Stimulated activated CD8-positive, alpha-beta memory T cell treated with anti-CD3 and anti-CD28 coated beads, Interleukin-12 subunit alpha, Interleukin-12 subunit beta, amount 100 ng/mL, for 4 hours (primary cell): ENCODE measurements at places on chromosomes 7 and 10.

- DNase-seq = no peak
Measured at GRCh38 chr7:114303301-114303700, 111.3 kb upstream of the FOXP2 start.

DNA sequence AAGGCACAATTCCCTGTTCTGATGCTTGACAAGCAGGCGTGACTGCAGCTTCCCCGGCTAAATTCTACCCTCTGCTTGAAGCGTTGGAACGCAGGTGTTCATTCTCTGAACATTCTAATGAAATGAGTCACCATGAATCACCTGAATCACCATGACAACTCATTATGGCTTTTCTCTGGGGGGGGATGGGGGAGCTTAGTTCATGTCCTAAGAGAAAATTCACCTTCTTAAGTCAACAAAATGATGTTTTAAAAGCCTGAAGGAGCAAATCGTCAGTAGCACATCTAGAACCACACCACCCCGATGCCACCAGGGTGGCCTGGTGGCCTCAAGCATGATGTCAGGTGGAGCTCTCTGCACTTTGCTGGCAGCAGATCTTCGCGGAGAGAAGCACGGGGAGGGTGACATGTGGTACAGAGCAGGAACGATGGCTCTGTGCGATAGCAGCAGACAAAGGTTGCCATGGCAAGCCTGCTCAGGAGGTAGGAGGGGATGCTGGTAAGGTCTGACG lies 33.7 kb downstream of the DDC start:
- no peak for DNase-seq

- no peak for DNase-seq
Measured at GRCh38 chr7:25951414-25952260, 200.4 kb upstream of the NFE2L3 start.

GRCh38 chr7:105097619-105098018 lies 83.6 kb downstream of the KMT2E start:
- DNase-seq = no peak

- no peak for DNase-seq
Measured at GRCh38 chr10:81136261-81136660, 598.6 kb downstream of the SH2D4B start.

DNA sequence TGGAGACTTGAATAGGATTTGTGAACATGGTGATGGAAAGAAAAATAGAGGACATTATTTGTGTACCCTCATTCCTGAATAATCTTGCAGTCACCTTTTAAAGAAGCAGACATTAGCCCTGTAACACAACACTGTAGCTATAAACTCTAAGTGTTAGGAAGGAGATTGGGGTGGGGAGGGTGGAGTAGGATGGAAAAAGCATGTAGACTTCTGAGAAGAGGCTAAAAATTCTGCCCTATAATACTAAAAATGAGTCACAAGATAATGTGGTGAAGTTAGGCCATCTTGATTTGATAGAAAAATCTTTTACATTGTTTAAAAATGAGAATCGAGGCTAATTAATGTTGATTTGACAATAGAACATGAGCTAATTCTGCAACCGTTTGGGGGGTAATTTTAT lies 128.8 kb downstream of the LCOR start:
- no peak for DNase-seq

GRCh38 chr10:88804083-88804812 lies 1.7 kb downstream of the LIPM start:
- DNase-seq = no peak

DNA sequence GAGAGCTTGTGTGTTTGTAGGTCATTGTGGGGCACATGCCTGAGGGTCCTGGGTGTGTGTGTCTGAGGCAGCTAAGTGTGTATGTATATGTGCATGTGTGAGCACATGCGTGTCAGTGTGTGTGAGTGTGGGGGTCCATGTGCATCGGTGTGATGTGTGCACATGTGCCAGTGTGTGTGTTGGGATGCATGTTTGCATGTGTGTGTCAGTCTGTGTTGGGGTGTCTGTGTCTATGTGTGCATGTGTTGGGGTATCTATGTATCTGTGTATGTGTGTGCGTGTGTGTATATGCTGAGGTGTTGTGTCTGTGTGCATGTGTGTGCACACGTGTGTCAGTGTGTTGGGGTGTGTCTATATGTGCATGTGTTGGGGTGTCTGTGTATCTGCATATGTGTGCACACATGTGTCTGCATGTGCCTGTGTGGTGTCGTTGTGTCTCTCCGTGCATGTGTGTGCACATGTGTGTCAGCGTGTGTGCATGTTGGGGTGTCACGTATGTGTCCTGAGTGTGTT lies 33.3 kb downstream of the PWWP2B start:
- DNase-seq = no peak

- no peak for DNase-seq
Measured at GRCh38 chr10:118669020-118669791, 73.8 kb upstream of the PRLHR start.

DNA sequence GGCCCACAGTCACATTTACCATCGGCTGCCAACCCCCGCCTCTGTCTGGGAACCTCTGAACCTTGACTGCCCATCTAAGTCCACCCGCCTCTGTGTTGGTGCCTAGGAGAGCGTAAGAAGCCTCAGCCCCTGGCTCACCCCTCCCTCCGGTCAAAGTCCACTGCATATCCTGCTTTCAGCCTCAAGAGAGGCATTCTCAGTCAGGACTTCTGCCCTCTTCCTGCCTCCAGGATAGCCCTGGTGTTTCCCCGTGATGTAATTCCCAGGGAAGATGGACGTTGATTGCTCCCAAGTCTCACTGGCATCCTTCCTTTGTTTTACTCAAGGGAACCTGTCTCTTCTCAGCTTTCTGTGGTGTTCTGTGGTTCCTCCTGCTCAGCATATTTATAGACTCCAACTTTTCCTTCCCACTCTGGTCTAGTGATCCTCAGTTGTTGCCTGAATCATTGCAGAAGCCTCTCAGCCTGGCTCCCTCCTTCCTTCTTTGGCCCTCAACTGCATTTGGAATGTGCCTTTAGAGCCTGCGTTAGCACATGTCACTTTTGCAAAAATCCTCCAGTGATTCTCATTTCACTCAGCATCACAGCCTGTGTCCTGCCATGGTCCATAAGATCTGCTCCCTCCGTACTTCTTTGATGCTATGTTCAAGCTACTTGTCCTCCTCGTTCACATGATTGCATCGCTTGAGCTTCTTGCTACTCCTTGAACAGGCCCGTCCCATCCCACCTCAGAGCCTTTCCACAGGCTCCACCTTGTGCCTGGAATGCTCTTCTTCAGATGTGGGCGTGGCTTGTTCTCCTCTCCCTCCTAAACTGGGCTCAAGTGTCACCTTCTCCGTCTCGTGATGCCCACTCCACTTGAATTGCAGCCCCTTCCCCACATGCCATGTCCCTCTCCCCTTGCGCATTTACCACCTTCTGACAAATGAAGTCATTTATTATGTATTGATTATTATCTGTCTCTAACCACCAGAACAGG lies 124.2 kb downstream of the PLPP4 start:
- no peak for DNase-seq

GRCh38 chr7:5417106-5418071 lies 6.2 kb downstream of the TNRC18 start:
- no peak for DNase-seq

- DNase-seq = no peak
Measured at GRCh38 chr10:6738112-6738768, 158.2 kb upstream of the PRKCQ start.

DNA sequence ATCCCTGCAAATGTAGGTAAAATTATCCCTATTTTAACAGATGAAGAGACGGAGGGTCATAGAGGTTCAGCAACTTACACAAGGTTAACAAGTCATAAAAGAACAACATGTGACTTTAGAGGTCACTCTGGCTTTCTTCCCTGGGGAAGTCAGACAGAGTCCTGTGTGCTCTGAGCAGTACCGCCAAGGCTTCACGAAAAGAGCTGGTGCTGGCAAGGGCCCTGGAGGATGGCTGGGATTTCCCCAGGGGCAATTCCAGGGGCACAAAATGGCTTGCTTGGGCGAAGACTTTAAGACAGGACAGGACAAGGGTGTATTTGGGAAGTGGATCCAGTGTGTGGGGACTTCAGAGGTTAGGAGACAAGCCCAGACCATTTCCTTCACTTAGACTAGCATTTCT lies 144.1 kb downstream of the PIP4K2A start:
- no peak for DNase-seq

DNA sequence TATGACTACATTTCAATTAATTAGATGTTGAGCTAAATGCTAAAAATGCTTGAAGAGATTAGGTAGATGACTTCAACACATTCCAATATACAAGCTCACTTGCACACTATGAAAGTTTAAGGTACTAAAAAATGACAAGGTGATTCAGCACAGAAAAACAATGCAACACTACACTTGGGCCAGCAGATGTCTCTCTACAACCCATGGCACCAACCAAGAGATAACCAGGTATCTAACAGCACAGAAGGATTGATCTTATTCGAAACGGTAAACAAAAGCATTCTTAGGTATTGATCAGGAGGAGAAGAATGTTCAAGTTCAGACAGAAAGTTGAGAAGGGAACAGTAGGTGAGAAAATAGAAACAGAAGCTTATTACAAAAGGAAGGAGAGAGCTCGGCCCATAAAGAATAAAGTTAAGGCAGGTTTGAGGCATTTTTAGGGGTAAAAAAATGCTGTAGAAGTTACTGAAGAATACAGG lies 248.2 kb upstream of the KLF14 start:
- DNase-seq = no peak

DNA sequence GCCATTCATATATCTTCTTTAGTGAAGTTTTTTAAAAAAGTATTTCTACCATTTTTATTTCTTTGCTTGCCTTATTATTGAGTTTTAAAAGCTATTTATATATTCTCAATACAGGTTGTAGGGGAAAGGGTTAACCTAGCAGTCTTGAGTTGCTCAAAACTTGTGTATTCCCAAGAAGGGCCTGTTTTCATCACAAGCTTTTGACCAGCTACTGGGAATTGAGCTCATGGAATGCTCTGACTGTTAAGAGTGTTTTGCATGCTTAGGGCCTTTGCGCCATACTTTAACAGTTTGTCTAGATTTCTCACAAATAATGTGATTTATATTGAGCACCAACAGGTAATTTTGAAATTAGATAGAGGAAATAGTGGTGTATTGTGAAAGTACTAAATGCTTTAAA lies 72.0 kb upstream of the CALCR start:
- no peak for DNase-seq

GRCh38 chr10:77160679-77161078 lies 476.9 kb downstream of the KCNMA1 start:
- no peak for DNase-seq

GRCh38 chr10:47359626-47360418 lies 11.7 kb downstream of the RBP3 start:
- no peak for DNase-seq

GRCh38 chr10:44195112-44196007 lies 189.5 kb downstream of the CXCL12 start:
- DNase-seq = no peak

DNA sequence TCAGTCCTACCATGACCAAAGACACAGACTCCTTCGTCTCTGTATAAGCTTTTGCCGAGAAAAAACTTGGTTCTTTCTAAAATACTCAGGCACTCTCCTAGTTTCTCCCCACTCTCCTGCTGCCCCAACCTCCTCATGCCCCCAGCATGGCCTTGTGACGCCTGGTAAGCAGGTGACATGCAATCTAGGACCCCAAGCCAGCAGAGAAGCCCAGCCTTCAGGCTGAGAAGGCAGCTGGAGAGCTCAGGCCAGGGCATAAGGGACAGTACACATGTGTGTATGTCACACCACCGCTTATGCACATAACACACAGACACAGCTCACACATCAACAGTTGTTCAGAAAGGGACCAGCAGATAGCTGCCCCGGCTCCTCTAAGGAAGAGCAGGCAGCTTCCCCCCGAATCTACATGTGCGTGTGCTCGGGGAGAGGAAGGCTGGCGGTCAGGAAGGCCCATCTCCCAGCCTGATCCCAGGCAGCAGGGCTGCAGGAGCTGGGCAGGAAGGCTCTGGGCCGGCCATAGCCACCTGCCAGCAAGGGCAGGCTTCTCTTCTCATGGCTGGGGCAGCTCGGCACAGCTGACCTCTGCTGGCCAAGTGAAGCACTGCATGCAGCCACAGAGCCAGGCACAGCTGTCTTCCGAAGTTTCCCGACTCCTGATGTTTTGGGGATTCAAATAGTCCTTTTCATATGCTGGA lies 8.5 kb downstream of the DDX56 start:
- DNase-seq = peak; percentile 36

- no peak for DNase-seq
Measured at GRCh38 chr10:108352771-108353170, 1188.3 kb upstream of the SORCS1 start.

DNA sequence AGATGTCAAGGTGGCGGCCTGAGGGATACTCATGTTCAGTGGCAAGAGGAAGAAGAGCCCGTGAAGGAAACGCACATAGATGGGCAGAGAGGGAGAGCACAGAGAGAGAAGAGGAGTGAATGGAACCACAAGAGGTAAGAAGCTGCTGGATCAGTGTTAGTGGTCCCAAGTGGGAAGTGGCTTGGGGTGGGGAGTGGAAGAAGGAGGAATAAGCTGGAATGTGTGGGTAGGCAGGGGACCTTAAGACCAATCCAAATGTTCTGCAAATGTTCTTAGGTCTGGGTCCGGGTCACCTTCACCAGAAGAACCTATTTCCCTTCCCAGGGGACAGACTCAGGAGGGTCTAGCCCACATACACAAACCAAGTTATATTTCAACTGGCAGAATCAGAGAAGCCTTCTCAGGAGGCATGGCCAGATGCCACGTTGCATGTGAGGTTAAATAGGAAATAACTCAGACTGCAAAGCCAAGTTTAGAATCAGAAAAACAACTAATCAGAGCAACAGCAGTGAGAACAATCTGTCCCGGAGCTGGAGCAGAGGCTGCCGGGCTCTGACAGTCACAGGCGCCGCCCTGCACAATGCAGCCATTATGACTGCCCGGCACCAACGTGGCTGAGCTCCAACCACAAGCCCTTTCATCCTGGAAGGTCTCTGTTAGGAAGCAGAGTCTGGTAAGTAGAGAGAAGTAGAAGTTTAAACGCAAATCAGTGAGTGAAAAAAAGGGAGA lies 78.6 kb upstream of the ARMC3 start:
- no peak for DNase-seq

DNA sequence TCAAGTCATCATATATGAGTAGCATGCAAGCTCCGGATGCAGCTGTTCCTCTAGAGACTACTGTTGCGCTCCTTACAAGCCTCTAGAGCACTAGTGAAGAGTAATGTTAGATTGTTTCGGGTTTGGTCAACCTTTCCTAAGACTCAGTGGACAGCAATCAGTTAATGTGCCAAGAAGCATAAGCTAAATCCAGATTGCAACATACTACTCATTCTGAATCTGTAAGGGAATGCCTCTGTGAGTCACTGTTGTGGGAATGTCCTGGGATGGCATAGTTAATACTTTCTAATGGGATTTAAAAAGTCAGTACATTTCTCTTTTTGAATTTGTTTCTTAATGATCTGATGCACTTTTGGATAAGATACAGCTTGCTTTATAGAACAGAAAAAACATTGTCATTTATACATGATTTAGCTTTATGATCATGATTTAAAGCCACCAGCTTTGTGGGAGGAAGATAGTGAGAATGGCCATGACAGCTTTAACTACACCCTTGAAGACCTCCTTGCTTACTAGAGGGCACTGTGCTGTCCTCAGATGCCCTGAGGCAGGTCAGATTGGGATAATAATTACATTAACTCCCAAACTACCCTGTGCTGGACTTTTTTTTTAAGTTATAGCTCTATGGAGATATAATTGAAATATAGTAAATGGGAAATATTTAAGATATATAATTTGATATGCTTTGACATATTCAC lies 138.4 kb downstream of the SDK1 start:
- DNase-seq = no peak
